ENCODE measurements at places on chromosomes 6 and 20.

- DNase-seq = no peak
These were observed 47.5 kb upstream of the CRISP1 start for GRCh38 chr6:49913636-49914375.

DNA sequence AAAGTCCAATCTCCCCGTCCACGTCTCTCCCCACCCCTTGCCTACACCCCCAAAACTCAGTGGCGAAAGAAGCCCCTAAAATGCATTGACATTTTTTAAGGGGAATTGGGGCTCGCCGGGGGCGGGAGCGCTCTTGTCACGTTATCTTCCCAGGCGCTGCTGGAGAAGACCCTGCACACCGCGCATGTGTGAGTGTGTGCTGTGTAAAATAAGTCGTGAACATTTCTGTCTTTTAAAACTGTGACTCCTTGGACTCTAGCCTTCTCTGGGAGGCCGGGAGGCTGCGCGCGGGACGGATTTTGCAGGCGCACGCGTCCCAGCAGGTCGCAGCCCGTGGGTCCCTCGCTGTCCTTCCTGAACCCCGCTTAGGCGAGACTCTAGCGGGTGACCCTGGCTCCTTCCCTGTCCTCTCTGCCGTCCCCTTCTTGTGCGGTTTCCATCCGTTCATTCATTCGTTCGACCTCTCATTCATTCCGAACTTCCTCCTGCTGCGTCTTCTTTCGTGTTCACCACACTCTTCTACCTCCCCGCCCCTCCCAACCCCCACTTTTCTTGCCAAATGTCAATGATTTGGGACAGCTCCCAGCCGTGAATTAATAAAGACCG, 2.2 kb downstream of the NRN1 start:
- no peak for DNase-seq

DNA sequence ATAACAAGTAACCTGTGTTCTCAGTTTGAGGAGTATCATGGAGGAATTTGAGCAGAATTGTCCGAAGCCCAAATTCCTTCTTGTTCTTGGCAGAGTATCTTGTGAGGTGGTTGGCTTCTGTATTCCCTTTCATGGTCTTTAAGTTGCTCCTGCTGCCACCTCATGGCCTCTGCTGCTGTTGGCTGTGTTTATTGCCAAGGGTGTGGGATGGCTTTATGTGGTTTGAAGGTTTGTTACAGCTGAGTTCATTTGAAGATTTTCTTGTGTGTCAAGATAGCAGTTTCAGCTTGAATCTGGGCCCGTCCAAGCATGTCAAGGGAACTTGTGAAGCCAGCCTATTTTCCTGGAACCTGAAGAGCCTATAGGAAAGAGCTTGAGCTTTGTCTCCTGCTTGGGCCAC, 20.2 kb upstream of the TTK start:
- DNase-seq = no peak

- DNase-seq = no peak
These were observed 91.1 kb upstream of the PTPN1 start for GRCh38 chr20:50418890-50419642.

GRCh38 chr20:63696306-63696627, 185 bp upstream of the TNFRSF6B start:
- DNase-seq = no peak

- no peak for DNase-seq
These were observed 14.6 kb downstream of the RPS6KA2 start for GRCh38 chr6:166612471-166612881.

GRCh38 chr6:10736731-10737130, 10.9 kb upstream of the TMEM14B start:
- DNase-seq = no peak

- DNase-seq = no peak
These were observed 546.4 kb downstream of the MMUT start for GRCh38 chr6:48916607-48917006.

DNA sequence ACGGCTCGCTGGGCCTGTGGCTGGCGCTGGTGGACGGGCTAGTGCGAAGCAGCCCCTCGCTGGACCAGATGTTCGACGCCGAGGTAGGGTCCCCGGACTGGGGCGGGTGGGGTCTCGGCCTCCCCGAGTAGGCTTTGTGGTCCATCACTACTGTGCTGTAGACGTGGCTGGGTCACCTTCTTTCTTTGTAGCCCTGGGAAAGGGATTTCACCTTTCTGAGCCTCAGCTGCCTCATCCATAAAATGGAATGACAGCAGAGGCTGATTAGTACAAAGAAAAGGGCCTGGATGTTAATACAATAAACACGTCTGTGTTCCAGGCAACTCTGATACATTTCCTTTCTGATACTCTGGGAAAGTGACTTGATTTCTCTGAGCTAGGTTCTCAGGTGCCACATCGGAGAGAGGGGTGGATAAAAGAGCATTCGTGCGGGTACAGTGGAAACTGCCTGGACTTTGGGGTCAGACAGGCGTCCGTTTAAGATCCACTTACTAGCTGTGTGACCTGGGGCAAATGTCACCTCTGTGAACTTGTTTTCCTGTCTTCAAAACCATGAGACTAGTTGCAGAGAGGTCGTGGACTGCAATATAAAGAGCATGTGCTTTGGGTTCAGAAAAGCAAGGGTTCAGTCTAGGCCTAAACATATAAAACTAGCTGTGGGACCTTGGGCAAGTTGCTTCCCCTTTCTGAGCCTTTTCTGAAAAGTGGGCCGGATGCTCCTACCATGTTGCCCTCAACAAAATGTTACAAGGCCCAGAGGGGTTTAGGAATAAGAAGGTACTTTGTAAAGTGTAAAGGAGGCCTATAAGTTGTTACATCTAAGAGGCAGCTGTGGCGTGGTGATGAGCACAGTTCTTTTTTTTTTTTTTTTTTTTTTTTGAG, 896 bp downstream of the SYS1 start:
- DNase-seq = no peak

DNA sequence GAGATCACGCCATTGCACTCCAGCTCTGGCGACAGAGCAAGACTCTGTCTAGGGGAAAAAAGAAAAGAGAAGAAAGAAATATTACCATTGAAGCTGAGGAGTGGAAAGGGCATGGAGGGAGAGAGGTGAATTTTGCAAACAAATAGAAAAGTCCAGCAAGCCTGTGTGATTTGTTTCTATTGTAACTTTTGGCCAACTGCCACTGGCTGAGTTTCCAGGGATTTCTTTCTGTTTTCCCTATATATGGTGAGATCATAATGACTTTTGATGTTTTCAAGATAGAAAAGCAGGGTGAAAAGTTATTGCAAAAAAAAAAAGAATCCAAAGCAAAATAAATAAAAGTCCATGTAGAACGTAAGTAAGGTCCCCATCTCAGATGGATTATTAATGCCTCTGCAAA, 184.2 kb upstream of the RALGAPA2 start:
- DNase-seq = no peak

GRCh38 chr20:35225319-35226125, 968 bp upstream of the MMP24 start:
- DNase-seq = no peak

GRCh38 chr6:106608080-106608668, 21.1 kb downstream of the RTN4IP1 start:
- no peak for DNase-seq

DNA sequence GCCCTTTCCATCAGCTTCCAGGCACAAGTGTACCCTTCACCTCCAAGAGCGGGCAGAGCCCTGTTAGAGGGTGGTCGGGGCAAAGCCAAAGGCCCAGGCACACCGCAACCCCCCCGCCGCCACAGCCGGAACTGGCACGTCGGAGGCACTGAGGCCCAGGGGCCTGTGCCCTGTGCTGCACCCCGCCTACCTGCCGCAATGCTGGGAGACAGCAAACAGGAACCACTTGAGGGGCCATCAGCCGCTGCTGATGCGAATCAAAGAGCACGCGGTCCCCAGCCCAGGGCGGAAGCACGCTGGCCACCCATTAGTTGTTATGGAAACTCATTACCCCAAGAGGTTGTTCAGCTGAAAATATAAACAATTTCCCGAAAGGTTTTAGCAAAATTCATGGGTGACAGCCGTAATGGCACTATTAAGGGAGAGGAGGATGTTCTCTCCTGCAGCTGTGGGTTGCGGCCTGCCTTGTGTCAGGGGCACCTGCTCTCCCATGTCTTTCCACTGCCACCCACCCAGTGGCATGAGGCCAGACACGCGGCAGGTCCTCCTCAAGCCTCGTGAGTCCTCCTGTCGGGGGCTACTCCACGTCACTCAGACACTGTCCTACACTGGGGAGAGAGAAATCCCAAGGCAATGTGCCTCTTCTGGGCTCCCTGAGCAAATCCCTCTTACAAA, 65.3 kb downstream of the EDN3 start:
- no peak for DNase-seq

- no peak for DNase-seq
These were observed 156.5 kb downstream of the BTBD3 start for GRCh38 chr20:12074111-12074655.

DNA sequence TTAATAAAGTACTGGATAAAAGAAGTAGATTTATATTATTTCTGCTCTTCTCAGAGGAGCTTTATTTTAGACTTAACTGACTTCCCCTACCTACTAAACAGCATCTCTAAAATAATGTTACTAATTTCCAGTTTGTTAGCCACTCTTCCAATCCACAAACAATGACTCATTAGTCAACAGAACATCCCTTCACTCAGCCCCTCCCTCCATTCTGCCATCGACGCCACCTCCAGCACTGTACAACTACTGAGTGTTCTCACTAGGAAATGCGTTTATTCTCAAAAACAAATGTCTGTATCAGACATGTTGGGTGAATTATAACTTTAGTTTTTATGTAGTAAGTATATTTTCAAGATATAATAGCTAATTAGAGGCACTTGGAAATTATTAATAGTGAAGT, 427.0 kb downstream of the EYS start:
- DNase-seq = no peak

DNA sequence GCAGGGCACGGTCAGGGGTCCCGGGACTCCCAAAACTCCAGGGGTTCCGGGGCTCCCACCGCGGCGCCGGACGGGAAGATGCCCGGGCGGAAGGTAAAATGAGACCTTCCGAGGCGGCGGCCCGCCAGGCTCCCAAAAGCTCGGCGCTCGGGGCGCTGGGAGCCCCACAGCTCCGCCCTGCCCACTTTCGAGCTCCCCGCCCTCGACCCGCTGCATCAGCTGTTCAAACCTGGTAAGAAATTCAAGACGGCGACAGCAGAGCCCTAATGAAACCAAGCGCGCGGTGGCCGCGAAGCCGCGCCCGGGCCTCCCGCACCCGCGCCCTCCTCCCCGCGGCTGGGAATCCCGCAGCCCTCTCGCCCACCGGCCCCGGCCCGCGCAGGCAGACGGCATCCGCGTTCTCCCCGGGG, 369 bp downstream of the SLC4A11 start:
- no peak for DNase-seq

GRCh38 chr20:32764005-32764960, 2.1 kb downstream of the DNMT3B start:
- DNase-seq = no peak

DNA sequence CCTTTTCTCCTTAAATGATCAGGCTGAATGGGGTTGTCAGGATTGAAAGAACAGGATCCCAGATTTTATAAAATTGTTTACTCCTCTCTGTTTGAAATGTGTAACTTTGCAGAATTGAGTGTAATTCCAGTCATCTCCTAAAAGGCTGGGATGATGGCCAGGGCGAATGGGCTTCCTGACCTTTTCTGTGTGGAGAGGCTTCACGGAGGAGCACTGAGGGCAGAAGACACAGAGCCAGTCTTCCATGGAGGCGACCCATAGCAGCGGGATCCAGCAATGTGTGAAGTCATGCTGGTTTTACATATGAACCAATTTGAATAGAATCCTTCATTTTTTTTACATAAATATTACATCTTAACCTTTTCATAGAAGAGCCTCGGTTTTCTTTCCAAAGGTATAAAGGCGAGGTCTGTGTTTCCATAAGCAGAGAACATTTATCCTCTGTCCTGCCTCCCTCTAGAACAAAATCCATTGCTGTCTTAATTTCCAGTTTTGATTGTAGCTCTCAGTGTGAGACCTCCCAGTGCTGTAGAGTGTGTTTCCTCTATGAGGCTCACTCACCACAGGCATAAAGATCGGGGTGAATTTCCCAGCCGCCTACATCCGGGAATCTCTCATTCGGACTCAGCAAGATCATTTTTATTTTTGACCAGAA, 369.7 kb upstream of the FLRT3 start:
- DNase-seq = no peak

DNA sequence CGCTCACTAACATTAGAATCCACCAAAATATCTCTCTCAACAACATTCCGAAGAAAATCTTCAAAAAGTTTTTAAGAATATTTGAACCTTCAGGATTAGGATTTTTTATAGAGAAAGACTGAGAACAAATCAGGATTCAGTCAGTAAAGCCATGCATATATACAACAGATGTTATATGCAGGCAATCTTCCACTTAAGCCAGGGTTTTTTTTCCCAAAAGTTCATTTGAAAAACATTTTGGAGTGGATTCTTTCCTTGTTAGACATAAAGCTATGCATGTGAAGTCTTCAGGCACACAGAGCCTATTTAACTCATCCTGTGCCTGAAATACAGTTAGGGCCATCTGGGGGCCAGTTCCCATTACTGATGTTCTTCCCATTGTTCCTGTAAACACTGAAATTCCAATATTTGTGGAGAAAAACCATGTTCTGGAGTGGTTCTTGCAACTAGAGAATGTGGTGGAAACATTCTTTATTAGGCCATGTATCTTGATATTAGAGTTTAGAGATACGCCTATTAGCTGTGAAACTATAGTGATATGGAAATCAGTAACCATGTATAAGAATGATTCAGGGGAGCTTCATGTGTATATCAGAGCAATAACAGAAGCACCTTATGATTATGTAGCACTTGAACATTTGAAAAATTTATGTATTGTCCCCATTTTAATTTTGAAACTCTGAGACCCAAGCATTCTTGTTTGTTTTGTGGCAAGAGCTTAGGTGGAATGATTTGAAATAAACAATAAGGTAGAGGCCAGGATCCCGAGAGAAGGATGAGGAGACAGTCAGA, 61.7 kb downstream of the PLEKHG1 start:
- DNase-seq = no peak

- no peak for DNase-seq
These were observed 14.0 kb upstream of the CST9L start for GRCh38 chr20:23582293-23582692.

DNA sequence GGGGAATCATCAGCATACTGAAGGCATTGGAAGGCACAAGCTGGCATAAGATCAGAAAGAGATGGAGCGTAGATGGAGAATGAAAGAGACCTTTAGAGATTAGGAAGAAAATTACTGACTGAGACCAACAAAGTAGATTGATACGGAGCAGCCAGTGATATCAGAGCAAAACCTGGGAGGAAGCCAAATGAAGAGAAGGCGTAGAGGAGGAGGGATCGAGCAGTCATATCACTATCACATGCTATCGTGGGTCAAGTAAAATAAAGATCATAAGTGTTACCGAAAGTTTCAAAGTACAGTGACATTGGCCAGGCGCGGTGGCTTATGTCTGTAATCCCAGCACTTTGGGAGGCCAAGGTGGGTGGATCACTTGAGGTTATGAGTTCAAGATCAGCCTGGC, 53.6 kb upstream of the FANCE start:
- no peak for DNase-seq

- no peak for DNase-seq
These were observed 72.2 kb downstream of the SCAF8 start for GRCh38 chr6:154805288-154805911.

- DNase-seq = no peak
These were observed 843 bp downstream of the FBXO9 start for GRCh38 chr6:53066077-53066417.
